Stimulated activated CD8-positive, alpha-beta memory T cell treated with anti-CD3 and anti-CD28 coated beads, Interleukin-4, amount 100 ng/mL, for 1 hour (primary cell): ENCODE measurements at places on chromosomes 2 and 18.

DNA sequence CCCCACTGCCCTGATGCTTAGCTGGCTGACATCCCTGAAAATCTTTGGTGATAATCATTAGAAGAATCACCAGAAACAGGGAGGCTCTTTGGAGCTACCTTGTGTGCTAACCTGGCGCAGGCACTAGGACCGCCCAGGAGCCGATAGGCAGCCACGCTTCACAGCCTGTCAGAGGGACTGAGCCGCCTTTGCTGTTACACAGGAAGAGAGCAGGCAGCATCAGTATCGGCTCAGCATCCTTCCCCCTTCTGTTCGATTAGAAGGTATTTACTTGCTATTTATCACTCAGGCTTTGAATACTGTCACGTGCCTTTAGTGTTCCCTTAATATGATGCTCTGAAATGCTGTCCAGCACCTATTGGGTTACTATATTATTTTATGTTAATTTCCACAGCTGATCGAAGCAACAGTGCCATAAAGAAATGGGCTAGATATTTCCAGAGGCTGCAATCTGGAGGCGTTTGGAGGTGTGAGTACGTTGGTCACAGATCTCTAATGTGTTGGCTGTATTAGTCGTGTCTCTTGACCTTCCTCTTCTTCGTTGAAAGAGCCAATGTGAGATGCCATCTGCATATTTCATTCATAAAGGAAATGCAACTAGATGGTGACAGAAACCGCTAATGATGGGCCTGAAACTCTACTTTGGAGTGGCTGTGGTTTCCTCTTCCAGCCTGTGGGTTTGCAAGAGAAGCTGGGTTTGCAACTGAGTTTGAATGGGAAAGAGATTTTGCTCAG, 110.4 kb upstream of the RAB27B start:
- no peak for DNase-seq

DNA sequence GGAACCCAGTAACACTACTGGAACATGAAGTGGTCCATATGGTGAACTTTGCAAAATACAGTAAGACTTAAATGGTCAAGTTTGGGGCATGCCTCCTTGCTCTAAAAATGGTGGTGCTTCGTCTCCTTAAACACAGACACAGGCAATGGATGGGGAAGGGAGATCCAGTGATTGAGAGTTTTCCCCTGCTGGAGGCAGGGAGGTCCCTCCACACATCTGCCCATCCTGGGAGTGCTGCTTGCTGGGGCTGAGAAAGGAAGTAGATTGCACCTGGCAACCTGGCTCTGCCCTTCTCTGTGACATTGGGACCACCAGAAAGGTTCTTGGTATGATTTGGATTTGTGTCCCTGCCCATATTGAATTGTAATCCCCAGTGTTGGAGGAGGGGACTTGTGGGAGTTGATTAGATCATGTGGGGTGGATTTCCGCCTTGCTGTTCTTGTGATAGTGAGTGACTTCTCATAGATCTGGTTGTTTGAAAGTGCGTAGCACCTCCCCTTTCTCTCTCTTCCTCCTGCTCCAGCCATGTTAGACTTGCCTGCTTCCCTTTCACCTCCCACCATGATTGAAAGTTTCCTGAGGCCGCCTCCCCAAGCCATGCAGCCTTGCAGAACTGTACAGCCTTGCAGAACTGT, 35.4 kb upstream of the SKOR2 start:
- no peak for DNase-seq

DNA sequence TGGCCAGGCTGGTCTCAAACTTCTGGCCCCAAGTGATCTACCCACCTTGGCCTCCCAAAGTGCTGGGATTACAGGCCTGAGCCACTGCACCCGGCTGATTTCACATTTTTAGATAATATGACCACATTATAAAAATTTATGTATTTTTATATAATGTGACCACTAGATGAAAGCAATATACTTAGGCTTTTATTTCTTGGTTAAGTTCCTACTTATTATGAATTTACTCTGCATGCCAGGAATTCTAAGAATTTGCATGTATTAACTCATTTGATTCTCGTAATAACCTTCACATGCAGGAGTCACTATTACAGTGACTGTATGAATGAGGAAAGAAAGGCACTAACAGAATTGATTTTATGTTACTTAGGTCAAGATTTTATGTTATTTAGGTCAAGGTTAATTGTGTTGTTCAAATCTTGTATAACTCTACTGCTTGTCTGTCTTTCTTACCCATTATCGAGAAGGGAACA, 25.6 kb upstream of the CASP8 start:
- no peak for DNase-seq

DNA sequence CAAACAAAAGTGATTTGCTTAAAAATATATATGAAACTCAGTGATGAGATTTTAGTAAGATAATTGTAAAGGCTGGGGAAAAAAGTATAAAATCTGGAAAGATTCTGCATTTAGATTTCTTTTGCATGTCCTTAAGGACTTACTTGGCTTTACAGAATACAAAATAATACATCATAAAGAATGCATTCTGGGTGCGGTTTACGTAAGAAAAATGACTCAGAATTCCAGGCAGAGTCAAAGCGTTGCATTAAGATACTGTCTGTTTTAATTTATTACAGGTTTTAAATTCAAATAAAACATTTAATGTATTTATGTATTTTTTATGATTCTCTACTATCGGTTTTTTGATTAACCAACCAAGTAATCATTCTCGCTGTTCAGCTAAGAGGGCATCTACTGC, 178.0 kb downstream of the SH3BP4 start:
- DNase-seq: no peak

- no peak for DNase-seq
Measured at GRCh38 chr2:85441864-85442263, 23.4 kb downstream of the SH2D6 start.

DNA sequence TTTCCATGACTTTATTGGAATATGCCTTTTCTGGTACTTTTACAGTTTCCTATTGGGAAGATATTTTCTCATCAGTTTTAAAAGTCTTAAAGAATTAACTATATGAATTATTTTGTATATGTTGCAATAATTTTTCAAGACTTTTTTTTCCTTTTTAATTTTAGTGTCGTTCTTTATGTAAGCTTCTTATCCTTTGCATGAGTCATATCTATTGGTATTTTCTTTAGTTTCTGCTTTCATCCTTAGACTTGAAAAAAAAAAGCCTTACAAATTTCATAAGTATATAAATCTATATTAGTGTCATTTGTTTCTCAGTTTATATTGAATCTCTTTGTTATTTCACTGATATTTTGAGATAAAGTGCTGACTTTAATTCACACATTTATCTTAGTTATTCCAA, 94.9 kb downstream of the DSEL start:
- no peak for DNase-seq

- DNase-seq: no peak
Measured at GRCh38 chr18:74342416-74343043, 26.9 kb downstream of the C18orf63 start.

GRCh38 chr2:138867341-138867740, 87.2 kb upstream of the NXPH2 start:
- no peak for DNase-seq

GRCh38 chr18:46148810-46149209, 44.6 kb downstream of the HAUS1 start:
- DNase-seq: no peak
